ENCODE measurements at places on chromosomes 4 and X.

GRCh38 chr4:123783151-123783790 is 386.7 kb downstream of the SPRY1 start:
- no peak for DNase-seq

GRCh38 chr4:40649321-40649720 is 19.7 kb upstream of the RBM47 start:
- no peak for DNase-seq

DNA sequence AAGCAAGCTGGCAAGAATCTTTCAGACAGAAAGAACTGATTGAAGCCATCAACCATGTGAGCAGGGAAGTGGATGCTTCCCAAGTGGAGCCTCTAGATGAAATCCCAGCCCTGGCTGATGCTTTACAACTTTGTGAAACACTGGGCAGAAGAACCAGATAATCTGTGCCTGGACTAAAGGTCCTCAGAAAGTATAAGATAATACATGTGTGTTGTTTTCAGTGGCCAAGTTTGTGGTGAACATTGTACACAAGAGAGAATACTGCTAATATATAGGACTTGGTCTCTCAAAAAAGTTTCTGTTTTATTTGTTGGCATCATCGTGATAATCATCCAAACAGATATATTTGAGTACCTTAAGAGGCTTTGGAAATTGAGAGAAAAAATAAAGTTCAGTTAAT is 1367.8 kb upstream of the IGFBP7 start:
- DNase-seq: no peak

DNA sequence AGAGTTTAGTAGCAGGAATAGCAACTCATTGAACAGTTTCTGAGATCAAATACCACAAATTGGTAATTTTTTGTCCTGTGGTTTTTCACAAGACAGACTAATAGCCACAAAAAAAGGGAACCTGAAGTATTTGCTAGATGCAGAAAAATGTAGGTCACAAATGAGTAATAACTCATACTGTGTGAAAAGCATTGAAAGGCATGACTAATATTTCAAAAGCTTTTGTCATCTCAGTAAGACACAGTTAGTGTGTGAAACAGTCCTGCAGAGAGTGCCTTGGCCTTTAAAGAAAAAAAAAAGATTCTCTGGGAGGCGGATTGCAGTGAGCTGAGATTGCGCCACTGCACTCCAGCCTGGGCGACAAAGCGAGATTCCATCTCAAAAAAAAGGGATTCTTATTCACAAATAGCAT is 31.4 kb upstream of the SLC25A31 start:
- DNase-seq: no peak

DNA sequence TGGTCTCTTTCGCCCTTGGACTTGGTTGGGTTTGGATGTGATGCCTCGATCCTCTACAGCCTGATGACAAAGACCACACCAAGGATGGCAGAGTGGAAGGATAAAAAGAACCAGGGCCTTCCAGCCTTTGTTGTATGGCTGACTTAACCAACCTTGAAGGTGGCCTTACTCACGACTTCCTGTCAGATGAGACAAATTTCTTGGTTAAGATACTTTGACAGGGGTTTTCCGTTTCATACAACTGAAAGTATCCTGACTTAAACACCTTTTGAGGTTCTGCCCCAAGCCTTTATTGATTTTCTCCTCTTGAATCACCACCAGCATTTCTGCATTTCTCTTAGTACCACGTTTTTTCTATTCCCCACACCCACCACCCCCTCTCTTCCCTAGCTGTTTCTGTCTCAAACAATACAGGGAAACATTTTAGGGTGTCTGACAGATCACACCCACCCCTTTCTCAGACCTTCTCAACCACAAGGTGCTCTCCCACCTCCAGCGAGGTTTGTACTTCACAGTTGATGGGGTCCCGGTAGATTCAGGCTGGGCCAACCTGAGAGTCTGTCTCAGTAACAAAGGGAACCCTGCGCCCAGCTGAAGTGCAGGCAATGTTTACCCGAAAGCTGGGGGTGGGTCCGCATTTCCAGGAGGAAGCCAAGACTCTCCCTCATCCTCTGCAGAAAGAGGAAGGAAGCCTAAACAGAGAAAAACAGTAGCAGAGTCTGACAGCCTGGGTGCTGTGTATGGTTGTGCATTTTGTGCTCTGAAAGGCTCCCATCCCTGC is 5.0 kb upstream of the TSPAN5 start:
- no peak for DNase-seq

DNA sequence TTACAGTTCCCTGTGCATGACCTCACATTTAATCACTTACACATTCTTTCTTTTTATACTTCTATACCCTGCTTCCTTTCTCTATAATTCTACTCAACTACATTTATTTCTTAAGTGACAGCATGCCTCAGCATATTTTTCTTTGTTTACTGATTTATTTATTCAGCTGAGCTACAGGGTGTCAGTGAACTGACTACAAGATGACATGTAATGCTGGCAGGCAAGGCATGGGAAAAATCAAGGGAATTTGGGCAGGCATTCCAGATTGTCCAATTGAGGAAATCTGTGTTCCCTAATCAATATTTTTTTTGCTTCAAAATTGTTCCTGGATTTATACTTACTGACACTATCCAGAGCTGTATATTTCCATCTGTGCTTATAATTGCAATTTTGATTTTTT is 875.5 kb downstream of the C4orf33 start:
- DNase-seq: no peak

DNA sequence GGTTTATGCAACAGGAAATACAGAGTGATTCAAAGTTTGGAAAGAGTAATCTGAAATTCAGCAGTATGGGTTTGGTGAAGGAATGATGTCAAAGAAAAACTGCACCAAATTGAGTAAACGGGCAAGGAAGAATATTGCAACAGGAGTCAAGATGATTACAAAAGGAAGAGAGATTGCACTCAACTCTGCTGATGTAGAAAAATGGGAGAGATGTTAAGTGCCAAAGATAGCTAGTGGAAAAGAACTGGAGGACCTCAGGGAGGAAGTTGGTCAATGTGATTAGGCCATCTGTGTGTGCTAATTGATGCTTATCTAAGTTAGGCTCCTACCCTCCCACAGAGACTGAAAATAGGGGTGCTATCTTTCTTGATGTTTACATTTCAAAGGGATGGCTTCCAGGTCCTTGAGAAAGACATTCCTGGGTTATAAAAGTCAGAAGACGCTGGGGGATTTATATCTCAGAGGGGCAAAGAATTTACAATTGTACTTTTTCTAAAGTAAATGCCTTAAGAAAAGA is 167.4 kb upstream of the FAM47A start:
- DNase-seq: no peak

DNA sequence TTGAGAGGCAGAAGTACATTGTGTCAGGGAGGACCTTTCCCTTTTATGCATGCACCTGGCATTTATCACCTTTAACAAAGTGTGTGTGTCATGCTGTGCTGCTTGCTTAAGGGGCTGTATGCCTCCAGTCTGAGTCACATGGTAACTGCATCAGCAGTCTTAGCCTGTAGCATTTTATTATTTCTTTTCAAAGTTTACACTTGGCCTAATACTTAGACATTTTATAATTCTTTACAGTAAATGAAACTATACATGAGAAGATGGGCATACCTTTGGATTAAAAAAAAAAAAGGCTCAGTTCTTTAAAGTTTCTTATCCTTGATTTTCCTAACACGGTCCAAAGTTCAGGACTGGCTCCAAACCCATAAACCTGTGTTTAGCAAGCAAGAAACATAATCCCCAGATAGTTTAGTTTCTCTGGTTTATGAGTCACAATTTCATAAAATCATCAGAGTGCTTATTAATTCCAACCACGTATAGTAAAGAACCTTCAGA is 14.6 kb downstream of the NPNT start:
- no peak for DNase-seq

DNA sequence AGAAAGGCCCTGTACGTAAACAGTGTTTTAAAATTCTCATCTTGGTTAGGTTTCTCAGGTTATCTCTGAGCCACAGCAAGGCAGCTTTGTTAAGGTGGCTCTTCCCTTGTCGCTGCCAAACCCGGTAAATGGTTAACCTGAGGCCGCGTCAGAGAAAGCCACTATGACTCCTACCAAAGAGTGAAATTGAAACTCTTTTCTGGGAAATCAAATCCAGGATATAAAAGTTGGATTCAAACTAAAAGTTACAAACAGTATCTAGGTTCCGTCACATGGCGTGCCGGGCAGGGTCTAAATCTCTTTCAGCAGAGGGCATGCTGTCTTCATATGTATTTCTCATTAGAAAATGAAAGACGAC is 433 bp downstream of the MMAA start:
- DNase-seq: no peak

DNA sequence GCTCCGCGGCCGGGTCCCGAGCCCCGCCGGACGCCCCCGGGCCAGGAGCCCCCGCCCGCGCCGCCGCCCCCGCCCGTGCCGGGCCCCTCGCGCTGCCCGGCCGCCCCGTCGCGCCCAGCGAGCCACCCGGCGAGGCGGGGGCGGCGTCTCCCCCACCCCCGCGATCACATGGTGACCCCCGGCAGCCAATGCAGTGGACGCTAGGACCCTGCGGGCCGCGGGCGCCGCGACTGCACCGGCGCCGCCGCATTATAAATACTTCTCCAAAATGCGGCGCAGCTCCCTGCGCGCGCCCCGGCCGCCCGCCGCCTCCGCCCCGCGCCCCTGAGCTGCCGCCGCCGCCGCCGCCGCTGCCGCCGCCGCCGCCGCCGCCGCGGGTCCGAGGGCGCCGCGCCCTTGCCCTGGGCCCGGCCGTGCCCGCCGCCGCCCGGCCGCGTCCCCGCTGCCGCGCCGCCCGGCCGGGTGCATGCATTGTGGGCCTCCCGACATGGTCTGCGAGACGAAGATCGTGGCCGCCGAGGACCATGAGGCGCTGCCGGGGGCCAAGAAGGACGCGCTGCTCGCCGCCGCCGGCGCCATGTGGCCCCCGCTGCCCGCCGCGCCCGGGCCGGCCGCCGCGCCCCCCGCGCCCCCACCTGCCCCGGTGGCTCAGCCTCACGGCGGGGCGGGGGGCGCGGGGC is at the start of gene NAT8L:
Gene NAT8L, plus strand, starts transcription at position 282 of the 680 bp plus-strand sequence. Its CDS starts 185 bp downstream, at position 467.
- peak; percentile 47 for DNase-seq

DNA sequence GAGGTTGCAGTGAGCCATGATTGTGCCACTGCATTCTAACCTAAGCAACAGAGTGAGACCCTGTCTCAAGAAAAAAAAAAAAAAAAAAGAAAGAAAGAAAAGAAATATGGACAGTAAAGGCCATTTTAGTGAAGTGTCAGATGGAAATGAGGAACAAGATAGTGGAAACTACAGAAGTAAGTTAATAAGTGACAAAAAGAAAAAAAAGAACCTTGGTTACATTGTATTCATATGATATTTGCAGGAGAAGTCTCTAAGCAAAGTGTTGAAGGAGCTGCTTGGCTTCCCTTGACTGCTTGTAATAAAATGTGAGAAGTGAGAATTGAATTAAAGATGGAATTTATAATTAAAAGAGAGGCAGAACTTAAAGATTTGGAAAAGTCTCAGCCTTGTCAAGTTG is 73.2 kb downstream of the HOPX start:
- DNase-seq: no peak
